ENCODE measurements at places on chromosomes 6 and 20.

DNA sequence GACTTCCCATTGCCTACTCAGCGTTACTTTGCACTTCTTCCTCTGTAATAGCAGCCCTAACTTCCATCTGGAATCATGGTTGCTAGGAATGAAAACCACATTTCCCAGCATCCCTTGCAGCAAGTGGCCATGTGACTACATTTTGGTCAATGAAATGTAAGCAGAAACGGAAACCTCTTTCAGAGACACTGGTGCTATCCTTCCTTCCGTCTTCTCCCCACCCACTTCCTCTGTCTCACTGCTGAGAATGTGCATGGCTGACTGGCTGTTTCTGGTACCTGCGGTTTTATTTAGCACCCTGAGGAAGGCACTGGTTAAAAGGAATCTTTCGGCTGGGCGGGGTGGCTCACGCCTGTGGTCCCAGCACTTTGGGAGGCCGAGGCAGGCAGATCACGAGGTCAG is 107.4 kb downstream of the SCML4 start:
- no peak for DNase-seq

GRCh38 chr6:44062771-44063560 is 64.3 kb downstream of the MRPL14 start:
- DNase-seq: peak; percentile 59

- no peak for DNase-seq
These were observed 488.0 kb downstream of the BCKDHB start for GRCh38 chr6:80594461-80594860.

- DNase-seq: peak; percentile 76
These were observed 17.4 kb downstream of the MYLK4 start for GRCh38 chr6:2733324-2733723.

DNA sequence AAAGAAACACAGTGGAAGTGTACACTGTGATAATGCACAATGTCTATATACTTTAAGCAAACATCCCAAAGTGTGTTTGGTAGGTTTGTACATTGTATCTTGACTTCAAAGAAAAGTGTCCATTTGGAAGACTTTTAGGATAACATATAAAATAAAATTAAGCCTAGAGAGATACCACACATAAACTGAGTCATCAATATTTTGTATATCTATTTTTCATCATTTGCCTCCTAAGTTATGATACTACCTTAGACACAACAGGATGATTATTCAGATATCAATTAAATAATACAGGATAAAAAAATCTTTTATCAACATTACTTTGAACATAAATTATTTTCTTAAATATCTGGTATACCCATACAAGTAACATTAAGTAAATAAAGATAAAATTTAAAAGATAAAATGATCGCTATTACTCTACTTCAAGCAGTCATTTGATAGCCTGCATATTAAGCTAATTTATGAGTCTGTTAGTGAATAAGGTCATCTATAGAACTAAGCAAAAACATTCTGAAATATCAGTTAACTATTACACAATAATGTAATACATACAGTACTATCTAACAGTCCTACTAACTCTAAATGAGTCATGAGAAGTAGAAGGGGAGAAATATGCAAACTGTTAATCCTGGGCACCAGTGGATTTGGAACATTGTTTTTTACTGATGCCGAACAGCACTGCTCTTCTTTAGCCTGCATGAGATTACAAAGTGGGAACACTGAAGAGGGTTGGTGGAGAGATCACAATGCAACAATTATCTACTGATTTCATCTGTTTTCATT is 158.4 kb upstream of the SIM1 start:
- DNase-seq: no peak
